ENCODE measurements at places on chromosomes 2 and 18.

DNA sequence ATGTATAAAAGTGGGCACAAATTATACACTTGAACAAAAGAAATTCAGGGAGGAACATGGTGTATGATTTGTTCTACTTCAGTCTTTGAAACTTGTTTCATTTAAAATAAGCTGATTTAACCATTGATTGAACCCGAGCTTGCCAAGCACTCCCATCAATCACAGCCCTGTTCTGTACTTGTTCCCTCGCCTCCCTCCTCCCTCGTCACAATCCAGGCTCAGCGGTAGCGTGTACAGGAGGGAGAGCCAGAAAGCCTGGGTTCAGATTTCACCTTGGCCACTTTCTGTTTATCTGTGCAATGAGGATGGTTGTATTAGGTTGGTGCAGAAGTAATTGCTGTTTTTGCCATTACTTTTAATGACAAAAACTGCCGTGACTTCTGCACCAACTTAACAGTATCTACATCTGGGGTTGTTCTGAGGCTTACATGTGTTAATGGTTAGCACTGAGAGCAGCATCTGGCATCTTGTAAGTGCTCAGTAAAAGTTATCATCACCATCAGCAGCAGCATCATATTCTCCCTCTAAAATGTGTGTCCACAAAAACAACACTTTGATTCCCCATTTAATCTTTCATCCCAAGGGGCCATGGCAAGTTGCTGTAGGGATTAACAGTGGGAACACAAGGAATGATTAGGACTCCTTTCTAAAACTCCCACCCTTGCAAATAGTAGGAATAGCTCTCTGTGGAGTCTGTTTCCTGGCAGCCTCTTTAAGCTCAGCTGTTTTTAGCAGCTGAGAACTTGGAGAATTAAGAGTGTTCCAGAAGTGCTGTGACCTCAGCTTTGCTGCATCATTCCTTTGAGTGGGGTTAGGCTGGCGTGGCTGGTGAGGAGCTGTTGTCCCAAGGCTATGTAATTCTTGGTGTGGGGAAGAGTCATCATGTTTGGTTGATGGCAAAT lies 4.7 kb downstream of the DPYSL5 start:
- peak; percentile 51 for DNase-seq

- DNase-seq, result peak; percentile 15
Measured at GRCh38 chr2:234446404-234447076, 50.3 kb downstream of the ARL4C start.

GRCh38 chr2:241366678-241367077 lies 10.6 kb downstream of the FARP2 start:
- DNase-seq, result no peak

DNA sequence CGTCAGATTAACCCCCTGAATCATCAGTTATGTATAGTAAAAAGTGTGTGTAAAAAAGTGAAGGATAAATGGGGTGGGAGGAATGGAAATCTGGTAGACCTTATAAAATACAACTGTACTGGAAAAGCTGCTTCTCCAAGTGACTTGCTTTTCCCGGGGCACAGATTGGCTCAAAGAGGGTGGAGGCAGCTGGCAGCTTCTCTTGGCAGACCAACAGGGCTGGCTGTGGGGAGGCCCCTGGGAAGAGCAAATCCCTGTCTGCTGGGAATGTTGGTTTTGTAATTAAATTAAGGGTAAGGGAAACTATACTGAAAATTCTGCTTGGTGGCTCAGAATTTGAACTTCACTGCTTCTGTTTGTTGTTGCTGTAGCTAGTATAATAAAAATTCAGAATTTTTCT lies 154.2 kb upstream of the DLX2 start:
- DNase-seq, result no peak

- DNase-seq, result no peak
Measured at GRCh38 chr2:8332646-8333045, 349.2 kb upstream of the ID2 start.

DNA sequence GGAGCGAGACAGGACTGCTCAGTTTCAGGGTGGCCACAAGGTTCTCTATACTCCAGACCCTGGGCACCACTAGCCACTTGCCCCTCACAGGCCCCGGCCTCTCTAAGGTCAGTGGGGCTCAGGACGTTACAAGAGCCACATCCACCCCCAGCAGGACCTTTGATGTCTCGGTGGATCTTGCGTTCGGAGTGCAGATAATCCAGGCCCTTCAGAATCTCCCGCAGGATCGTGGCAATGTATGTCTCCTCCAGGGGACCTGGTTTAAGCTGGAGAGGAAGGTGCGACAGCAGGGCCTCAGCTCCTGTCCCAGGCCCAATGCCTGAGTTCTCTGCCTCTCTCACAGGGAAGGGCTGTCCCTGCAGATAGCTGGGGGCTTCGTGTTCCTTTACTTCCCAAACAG lies 8.4 kb downstream of the STK25 start:
- no peak for DNase-seq

DNA sequence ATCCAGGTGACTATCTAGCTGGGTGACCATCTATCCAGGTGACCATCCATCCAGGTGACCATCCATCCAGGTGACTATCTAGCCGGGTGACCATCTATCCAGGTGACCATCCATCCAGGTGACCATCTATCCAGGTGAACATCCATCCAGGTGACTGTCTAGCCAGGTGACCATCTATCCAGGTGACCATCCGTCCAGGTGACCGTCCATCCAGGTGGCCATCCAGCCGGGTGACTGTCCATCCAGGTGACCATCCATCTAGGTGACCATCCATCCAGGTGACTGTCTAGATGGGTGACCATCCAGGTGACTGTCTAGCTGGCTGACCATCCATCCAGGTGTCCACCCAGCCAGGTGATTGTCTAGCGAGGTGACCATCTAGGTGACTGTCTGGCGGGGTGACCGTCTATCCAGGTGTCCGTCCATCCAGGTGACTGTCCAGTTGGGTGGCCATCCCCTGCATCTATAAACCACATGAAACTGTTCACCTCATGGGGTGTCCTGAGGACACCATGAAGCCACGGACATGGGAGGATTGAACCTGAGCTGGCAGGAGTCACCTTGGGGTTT lies 305.3 kb downstream of the NDUFA10 start:
- DNase-seq, result no peak

DNA sequence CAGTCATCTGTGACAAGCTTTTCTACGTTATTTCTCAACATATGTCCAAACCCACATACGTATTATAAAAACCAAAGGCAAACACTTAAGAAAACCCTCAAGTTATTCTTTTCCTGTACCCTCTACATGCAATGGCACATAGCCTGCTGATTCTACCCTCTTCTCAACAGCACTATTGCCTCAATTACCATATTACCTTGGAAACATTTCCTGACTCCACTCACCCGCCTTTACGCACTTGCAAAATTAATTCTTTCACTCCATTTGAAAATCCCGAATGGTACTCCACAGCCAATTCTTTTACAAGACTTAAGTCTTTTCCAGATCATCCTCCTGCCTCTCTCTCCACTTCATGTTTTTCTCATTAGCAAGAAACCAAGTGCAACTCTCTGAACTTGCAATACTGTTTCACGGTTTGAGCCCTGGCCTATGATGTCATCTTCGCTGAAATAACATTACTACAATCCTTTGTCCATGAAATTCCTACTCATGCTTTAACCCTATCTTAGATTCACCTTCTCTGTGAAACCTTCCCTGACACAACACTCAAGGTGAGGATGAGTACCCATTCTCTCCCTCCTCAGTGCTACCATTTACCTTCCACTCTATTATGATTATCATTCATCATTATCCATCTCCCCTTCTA lies 29.0 kb downstream of the SESTD1 start:
- peak; percentile 31 for DNase-seq

- peak; percentile 92 for DNase-seq
Measured at GRCh38 chr2:241877989-241878970, 8.8 kb downstream of the RTP5 start.

DNA sequence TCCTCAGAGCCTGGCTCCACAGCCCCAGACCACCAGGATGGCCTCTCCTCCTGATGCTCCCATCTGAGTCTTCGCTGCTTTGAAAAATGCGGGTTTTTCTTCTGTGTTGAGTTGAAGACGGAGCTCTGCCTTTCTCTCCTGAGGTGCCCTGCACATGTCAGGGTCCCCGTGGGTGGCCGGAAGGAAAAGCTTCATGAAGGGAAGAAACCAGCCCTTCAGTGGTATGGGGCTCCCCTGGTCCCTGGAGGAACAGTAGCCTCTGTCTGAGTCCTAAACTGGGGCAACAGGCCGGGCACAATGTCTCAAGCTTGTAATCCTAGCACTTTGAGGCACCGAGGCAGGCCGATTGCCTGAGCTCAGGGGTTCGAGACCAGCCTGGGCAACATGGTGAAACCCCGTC lies 54.7 kb upstream of the CAB39 start:
- DNase-seq, result no peak

GRCh38 chr2:159677654-159678053 lies 34.7 kb upstream of the MARCHF7 start:
- DNase-seq, result peak; percentile 4

- DNase-seq, result no peak
Measured at GRCh38 chr2:76506538-76506937, 795.8 kb upstream of the GCFC2 start.

- DNase-seq, result no peak
Measured at GRCh38 chr2:163612332-163612731, 123.5 kb downstream of the FIGN start.

DNA sequence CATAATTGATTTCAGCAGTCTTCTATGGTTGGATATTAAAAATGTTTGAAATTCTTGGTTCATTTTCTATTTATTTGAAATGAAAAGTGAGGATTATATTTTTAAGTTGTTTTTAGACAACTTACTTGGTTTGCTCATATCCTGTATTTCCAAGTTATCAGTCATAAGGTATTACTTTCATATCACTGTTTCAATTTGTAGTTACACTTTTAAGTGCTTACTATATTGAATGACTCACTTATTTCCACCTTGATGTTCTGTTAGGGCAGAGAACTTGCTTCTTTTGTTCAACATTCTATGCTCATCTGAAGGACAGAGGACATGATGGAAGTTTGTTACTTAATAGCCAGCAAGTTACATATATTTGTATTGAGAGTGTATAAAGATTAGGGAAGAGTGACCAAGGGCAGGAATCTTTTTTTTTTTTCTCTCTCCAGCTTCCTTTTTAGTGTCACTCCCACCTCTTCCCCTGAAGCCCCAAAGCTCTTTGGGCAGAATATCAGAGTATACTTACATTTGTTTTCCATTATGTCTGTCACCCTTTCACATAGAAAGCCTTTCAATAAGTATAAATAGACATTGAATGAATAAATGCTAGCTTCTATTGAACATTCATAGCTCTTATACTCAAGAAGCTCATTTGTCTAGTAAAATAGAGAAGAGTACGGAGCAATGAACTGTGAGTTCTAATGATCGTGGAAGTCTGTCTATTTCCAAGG lies 28.1 kb downstream of the PIK3C3 start:
- no peak for DNase-seq

DNA sequence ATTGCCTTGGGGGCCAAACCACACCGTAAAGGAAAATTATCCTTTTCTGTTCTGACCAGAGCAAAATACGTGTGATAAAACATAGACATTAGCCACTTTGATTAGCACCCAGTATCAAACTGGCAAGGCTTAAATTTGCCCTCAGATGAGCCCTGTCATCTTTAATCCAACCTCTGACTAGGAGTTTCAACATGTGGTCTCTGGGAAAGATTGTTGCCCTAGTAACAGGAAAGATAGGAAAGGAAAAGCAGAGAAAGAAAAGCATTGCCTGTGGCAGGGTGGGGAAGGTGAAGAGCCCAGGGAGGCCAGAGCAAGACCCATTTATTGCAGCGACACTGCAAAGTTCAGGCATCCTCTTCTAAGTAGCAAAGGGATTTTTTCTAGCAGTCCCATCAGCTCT lies 181.5 kb upstream of the SCN7A start:
- DNase-seq, result no peak

DNA sequence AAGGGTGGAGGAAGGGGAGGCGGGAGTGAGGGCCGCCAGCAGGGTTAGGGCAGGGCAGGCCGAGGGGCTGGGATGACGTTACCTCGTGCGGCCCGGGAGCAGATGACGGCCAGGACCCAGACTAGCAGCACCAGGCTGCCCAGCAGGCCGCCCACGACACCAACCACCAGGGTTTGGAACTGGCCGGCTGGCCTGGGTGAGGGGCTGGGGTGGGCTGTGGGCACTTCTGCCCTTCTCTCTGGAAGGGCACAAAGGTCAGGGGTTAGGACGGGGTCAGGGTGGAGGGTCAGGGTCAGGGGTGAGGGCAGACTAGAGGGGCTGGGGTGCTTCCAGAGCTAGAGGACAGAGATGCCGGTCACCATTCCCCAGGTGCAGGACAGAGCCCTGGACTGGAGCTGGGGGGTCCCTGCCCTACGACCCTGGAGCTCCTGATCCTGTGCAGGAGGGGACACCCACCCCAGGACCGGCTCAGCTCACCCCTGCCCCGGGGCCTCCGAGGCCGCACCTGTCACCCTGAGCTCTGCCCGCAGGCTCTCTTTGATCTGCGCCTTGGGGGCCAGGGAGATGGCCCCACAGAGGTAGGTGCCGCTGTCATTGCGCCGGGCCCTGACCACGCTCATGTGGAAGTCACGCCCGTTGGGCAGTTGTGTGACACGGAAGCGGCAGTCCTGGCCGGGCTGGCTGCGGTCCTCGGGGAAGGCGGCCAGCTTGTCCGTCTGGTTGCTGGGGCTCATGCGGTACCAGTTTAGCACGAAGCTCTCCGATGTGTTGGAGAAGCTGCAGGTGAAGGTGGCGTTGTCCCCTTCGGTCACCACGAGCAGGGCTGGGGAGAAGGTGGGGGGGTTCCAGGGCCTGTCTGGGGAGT lies 6.3 kb downstream of the PDCD1 start:
- DNase-seq, result no peak

GRCh38 chr2:18749912-18750526 lies 160.7 kb upstream of the NT5C1B start:
- DNase-seq, result peak; percentile 90

GRCh38 chr18:25229920-25230319 lies 122.0 kb downstream of the ZNF521 start:
- DNase-seq, result no peak

GRCh38 chr2:241673797-241674725 lies 12.6 kb downstream of the DTYMK start:
- no peak for DNase-seq

GRCh38 chr2:5548991-5549715 lies 143.0 kb upstream of the SOX11 start:
- peak; percentile 68 for DNase-seq

DNA sequence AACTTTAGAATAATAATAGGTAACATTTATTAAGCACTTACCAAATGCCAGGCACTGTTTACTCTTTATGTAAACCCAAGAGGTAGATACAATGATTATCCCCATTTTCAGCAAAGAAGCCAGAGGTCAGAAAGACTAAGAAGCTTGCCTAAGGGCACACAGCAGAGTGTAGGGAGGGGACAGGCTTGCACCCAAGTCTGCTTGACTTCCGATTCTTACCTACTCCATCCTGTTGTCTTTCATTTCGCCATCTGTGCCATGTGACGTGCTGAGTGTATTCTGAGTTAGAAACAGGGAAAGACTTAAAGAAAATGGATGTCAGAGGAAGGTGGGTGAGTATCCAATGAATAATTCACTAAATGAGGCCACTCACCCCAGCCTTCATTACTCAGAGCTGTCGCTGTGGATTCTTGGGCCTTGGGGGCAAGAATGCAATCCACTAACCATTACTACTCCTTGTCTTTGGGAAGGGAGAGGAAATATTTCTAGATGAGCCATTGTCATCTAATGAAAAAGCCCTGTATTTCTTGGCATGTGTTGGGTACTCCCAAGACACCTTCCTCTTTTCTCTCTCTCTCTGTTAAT lies 76.4 kb upstream of the BCL11A start:
- DNase-seq, result peak; percentile 18

- no peak for DNase-seq
Measured at GRCh38 chr2:18924886-18925285, 335.5 kb upstream of the NT5C1B start.
